ENCODE measurements at places on chromosomes 2 and 18.

DNA sequence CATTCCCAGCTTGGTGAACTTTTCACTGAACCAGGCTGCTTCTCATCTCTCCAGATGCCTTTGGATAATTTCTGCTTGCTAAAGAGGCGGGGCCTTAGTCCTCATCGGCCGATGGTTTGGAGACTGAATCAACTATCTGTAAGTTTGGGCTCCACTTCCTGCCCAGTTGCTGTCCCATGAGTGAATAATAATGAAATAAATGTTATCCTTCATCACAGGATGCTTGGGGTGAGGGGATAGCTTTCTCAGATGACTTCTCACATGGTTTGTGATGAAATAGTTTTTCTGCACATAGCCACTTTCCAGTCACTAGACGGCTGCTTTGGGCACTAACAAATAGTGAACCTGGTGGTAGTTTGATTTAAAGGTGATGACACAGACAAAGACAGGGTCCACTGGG, 376.6 kb upstream of the TRIB2 start:
- no peak for DNase-seq

DNA sequence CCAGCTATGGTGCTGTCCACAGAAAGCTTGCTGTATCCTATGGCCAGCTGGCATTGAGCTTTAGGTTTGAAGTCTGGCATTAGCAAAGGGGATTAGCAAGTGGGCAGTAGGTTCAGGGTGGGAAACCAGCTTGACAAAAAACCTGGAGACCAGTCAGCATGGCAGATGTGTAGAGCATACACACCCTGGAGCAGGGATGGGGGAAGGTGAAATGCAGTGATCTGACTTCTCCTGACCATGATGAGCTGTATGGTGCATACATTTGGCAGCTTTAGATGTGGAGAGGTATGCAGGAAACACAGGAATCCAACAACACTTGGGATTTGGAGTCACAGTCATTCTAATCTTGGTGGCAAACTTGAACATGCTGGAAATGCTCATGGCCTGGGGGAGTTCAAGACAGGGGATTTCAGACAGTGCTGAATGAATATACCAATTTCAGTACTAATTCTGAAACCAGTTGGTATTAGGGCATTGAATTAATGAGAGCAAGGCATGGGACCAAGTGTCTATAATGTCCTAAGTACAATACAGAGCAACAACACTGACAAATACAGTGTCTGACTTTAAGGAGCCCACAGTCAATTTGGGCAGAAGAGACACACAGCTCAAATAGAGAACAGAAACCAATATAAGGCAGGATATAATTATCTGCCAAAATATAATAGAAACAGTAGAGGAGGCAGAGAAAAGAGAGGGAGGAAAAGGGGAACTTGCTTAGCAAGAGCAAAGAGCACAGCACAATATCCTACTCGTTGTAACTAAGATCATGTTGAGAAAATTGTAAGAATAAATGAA, 11.8 kb downstream of the ARHGAP15 start:
- no peak for DNase-seq

DNA sequence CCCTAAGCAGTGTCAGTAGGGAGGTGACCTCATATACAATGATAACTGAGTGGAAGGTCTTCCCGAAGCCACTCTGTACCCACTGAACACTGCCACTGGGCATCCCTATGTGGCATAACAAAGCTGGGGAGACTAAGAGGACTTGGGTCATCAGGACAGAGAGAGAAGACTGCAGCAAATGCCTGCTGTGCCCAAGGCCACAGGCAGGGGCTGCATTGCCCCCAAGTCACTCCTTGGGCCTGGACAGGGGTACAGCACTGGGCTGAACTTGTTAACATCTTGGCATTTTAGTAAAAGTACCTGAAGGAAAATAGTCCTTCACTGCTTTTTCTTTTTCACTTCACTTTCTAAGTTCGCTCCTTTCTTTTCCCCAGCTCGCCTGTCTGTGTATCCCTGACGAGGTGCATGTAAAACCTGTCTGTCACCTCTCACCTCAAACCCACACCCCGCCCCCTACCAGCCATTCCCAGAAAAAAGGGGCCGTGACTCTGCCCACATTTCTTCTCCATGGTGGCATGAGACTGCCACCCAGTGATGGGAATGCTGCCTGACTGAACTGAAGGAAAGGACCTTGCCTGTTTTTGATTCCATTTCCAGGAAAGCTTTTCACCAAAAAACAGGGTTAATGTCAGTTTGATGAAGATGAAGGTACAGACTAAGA, 62.9 kb downstream of the MTHFD2 start:
- DNase-seq = no peak

GRCh38 chr18:56445422-56445821, 193.0 kb downstream of the TXNL1 start:
- DNase-seq = no peak

DNA sequence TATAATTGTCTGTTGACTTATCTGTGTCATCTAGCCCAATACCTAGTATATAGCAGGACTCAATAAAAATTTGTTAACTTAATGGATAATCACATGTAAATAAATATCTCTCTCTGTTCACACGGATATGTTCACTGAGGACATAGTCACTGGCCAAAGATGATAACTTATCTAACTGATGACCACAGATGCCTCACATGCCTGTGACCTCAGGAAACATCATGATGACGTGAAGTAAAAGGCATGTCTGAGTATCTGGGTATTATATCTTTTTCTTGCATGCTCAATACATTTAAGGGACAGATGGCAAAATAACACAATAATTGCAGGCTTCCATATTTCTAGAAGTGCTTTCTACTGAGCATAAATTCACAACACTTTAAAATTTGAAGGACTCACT, 41.4 kb upstream of the PARD3B start:
- no peak for DNase-seq

DNA sequence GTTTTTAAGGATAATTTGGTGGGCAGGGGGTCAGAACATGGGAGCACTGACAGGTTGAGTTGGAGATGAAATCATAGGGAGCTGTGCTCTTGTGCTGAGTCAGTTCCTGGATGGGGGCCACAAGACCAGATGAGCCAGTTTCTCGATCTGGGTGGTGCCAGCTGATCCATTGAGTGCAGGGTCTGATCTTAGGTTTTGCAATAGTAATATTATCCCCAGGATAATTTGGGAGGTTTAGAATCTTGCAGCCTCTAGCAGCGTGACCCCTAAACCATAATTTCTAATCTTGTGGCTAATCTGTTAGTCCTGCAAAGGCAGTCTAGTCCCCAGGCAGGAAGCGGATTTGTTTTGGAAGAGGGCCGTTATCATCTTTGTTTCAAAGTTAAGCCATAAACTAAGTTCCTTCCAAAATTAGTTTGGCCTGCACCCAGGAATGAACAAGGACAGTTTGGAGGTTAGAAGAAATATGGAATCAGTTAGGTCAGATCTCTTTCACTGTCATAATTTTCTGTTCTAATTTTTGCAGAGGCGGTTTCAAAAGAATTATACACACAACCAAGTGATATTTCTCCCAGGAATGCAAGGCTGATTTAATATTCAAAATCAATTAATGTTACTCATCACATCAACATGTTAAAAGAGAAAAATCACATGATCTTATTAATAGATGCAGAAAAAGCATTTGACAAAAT, 23.0 kb downstream of the DBI start:
- DNase-seq = no peak

DNA sequence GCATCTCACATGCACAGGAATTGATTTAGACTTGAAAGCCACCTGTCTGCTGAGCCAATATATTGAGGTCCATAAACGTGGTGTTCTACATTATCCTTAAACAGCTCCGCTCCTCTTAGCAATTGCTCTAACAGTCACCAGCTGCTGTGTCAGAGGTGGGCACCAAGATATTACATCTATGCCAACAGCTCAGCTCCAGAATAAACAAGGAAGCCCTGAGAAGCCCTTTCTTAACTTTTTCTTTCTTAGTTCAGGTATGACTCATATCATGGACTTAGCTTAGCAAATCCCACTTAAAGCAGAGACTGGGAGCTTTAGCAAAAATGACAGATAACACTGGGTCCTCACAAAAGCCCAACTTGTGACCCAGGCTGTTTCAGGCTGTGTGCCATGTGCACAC, 436.6 kb downstream of the IRS1 start:
- DNase-seq = no peak

DNA sequence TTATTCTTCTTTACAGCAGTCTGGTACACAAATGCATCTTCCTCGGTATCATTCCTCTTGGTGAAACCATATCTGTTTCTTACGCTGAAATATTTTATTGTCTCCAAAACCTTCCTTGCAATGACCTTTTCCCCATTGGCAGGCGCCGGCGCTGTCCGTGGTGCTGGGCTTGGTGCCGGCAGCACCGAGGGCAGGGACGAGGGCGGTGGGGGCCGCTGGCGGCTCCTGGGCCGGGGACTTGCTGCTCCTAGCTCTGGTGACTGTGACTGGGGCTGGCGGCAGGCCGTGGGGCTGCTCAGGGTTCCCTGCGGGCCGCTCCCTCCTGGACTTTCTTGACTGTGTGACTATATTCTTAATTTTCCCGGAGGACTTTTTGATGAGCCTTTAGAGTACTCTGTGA, 72.5 kb downstream of the GPR39 start:
- no peak for DNase-seq

DNA sequence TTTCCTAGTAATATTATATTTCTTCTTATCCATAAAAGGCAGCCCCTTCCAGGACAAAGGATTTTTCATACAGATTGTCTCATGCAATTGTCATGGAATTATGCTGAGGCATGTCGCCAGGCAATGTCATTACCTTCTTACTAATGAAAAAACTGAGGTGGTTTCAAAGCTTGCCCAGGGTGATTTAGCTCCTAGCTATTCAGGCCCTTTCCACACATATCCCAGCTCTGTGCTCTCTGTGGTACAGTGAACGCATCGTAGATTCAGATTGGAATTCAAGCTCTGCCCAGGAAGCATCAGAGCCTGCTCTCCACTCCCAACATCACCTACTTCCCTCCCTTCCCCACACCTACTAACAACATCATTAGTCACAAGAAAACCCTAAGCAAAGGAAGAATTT, 60.1 kb downstream of the ATP8B1 start:
- no peak for DNase-seq

GRCh38 chr2:43400508-43400907, 174.1 kb upstream of the ZFP36L2 start:
- DNase-seq = no peak

DNA sequence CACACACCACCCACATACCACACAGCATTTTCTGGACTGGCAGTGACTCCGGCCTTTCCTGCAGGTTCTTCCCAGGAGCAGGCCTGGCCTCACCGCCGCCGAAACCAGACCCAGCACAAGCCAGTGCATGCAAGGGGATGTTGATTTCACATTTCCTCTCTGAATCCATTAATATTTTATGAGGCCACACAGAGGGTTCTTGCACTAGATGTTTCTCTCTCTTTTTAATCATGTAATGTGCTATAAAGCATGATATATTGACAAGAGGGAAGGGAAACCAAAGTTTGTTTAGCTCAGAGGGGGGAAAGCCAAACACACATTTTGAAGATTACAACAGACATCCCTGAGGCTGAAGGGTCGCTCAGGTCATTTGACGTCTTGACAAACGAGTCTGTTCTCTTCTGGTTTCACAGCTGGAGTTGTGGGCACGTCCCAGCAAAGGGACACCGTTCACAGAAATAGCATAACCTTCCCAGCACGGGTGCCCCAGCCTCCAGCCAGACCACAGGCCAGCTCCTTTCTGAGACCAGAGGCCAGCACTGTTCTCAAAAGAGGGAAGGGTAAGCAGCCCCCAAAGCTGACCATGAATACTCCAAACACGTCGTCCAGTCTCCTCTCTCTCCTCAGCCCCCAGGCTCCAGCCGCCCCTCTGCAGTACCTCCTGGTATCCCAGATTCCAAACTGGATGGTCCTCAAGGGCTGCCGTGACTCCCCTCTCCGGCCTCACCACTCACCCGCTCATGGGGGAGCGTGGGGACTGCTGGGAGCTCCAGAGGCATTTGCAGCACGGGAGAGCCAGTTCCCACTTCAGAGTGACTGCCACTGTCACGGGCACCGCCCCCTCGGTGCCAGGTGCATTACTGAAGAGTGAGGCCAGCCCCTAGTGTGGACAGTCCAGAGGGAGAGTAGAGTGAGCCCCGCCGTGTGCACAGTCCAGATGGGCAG, 340.3 kb upstream of the SALL3 start:
- DNase-seq = no peak

- peak; percentile 67 for DNase-seq
These were observed 50.1 kb downstream of the UBR3 start for GRCh38 chr2:169877398-169877797.

DNA sequence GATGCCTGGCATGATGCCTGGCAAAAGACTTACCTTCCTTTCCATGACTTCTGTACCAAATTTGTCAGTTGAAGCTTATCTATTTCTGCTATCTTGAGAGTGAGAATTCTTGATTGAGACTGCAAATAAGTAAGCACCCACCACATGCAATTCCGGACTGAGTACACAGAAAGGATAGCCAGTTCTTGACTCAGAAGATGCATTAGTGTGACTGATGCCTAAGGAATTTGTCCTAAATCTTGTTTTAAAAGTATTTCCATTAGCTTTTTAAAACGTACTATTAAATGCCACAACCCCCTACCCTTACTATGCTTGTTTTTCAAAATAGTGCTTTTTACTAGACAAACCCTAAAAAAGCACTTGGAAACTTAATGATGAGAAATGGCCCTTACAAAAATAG, 545 bp downstream of the MPP4 start:
- no peak for DNase-seq

- DNase-seq = no peak
These were observed 88.5 kb downstream of the MEIS1 start for GRCh38 chr2:66523377-66523969.

GRCh38 chr18:43159086-43159770, 43.7 kb upstream of the RIT2 start:
- DNase-seq = no peak

DNA sequence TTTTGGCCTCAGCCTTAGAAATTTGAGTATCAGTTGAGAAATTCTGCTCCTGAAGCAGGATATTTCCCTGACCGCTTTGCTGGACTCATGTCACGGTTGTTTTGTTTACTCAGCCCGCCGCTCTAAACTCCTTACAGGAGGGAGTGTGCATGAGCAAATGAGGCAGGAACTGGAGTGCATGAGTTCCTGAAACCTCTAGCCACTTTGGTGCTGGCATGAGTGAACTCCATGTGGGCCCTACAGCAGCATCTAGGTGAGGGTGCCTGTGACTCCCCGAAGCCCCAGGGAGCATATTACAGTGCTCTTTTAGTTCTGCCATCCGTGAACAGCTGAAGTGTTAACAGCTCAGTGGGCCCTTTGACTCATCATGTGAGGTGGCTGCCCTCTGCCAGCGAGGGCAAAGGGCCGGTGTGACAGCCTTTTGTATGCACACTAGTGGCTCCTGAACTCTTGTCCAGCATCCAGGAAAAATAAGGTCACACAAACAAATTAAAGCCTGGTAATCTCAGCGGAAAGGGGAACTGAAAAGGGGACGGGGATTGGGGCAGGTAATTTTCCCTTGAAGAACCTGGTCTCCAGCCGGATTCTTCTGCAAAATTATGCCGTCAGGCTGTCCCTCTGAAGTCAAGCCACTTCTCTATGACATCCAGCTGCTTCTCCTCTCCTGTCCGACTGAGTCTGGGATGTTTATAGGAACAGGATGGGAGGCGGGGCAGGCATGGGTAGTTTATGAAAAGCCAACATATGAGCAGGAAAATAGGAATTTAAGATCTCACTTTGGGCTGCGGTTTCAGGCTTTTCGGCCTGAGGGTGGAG, 1668.7 kb downstream of the SUCLG1 start:
- DNase-seq = no peak

- no peak for DNase-seq
These were observed 22.3 kb downstream of the PECR start for GRCh38 chr2:216059233-216059834.

All from hematopoietic multipotent progenitor cell treated with erythropoietin and hydrocortisone succinate and interleukin-3 and kit ligand, for 17 days (in vitro differentiated cells).